CD4-positive, alpha-beta T cell treated with Interleukin-21 for 1 hour (primary cell): ENCODE measurements at places on chromosomes 2 and 18.

DNA sequence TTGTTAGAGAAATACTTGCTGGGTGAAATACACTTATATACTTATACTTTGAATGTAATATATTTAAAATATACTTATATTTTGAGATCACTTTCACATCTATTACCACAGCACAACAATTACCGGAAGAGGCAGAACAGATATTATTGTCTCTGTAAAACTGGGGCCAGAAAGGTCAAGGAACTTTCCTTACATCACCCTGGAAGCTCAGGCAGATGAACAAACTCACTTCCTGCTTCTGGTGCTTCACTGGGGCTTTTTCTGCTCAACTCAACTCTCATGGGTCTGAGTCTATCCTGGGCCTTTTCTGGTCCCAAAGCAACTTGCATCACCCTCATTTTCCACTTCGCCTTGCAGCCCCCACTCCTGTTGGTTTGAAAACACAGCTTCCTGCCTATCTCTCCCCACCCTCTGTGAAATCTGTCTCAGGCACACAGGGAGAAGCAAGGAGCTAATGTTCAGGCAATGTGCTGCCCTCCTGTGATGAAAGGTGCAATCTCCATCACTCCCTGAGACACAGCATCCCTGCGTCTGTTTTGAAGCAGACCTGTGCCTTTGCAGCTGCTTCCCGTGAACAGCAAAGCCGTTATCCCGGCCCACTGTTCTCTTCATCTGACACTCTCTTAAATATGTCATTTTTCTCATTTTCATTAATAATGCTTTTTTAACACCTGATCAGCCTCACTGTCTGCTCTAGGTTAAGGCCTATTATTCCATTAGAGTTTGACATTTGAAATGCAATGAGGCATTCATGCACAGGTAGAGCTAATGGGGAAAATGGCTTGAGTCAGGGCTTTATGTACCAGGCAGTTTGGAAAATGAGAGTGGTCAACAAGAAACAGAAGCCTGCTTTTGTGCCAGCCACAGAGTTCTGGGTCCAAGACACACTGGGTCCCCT lies 251.9 kb upstream of the CHAC2 start:
- DNase-seq: no peak

DNA sequence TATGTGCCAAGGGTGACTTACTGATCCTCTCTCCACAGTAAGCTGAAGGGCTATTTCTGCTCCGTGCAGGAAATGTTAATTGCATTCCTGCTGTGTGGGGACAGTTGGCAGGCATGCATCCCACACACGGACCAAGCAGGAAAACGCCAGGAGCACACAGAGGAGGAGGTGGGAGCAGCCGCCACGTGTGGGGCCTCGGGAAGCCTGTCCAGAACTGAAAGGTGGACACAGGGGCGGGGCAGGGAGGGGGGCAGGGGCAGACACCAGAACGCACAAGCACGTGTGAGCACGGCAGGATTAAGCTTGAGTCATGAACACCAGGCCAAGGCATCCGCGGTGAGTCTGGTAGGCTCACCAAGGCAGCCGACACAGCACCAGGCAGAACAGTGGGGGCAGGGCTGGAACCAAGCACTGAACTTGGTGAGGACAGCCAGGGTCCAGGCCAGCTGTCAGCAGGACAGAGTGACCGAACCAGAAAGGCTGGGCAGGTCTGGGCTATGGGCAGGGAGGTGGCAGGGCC lies 177.1 kb downstream of the EIPR1 start:
- DNase-seq: no peak

- DNase-seq: no peak
Measured at GRCh38 chr2:59691518-59692190, 861.8 kb downstream of the BCL11A start.

- no peak for DNase-seq
Measured at GRCh38 chr2:207695293-207695692, 16.1 kb upstream of the CCNYL1 start.

DNA sequence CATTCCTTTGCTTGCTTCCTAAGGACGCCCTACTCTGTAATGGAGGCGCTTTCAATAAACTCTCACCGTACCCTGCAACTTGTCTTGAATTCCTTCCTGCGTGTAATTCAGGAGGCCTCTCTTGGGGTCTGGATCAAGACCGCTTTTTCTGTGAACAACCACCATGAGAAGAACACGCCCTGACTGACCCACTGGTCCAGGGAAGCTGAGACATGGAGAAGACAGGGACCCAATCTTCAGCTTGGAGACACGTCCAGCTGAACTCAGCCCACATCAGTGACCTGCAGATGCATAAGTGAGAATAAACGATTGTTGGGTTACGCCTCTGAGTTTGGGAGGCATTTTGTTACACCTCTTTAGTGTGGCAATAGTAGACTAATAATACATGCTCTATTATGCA lies 7.8 kb upstream of the NARS1 start:
- no peak for DNase-seq

DNA sequence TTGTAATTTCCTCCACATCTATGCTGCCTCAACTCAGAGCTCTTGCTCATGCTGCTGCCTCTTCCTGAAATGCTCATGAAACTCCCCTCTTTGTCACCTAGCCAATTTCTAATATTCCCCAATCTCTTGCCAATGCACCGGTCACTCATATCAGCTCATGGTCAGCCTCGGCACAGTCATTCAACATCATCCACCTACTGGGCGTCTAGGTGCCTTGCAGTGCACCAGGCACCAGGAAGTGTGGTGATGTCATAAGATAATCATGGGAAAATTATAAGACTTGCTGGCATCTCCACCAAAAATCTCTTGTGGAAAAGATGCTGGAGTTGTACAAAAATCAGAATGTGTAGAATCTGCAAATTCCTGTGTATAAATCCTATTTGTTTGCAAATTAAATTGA lies 52.6 kb upstream of the RAB27B start:
- DNase-seq: no peak

DNA sequence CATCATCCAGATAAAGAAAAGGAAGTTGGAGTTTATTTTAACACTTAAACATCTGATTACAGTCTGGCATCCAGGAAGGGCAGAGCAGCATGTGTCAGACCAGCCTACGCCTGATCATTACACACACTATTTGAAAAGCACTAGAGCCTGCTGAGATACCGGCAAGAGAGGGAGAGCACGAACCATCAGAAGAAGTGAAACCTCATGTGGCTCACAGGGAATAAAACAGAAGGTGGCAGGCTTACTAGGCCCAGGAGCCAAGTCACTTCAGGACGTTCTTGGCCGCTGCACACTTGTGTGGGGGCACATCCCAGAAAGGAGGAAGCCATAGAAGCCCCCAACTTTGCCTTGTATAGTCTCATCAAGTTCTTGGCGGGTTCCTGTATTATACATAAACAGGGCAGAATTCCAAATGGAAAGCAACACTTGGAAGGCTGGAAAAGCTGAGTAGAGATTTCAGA lies 105.5 kb downstream of the UGGT1 start:
- DNase-seq: no peak

DNA sequence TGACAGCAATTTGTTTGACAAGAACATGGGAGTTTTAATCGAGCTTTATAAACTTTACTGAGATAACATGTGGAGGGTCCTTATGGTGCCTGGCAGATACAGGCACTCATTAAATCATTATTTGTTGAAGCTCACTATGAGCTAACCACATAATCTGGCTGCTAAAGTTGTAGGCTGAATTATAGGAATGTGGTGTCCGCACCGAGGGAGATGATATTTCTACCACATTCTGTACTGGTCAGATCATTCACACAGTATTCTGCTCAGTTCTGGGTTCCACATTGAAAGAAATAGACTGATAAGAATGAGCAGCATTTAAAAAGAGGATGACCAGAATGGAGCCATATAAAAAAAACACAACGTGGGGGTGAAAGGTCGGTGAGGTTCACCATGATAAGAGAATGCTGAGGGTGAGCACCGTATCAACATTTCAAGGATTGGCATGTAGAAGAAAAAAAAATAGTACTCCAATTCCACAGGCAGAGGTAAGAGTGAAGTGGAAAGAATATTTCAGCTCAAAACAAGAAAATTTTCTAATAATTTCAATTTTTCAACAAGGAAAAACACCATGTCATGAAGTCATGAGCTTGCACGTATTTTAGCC lies 54.4 kb downstream of the TMEFF2 start:
- DNase-seq: no peak

GRCh38 chr2:8368463-8368862 lies 313.4 kb upstream of the ID2 start:
- no peak for DNase-seq

- DNase-seq: no peak
Measured at GRCh38 chr2:172089005-172089504, 3.7 kb downstream of the DLX1 start.

DNA sequence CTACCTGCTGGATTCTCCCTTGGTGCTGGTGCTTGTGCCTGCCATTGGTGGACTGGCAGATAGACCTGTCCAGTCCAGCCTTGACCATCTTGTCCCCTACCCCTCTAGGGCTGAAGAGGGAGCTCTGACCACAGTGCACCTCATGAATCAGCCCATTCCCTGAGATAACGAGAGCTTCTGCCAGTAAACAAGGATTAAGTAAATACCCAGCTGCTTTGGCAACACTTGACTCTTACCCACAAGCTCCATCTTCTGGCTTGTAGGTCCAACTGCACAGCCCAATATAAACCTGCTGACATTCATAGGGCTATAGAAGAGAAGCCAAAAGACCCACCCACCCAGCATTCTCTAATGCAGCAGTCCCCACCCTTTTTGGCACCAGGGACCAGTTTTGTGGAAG lies 186.4 kb downstream of the PIK3C3 start:
- DNase-seq: no peak

GRCh38 chr2:45169339-45170190 lies 160.3 kb upstream of the SIX2 start:
- no peak for DNase-seq

DNA sequence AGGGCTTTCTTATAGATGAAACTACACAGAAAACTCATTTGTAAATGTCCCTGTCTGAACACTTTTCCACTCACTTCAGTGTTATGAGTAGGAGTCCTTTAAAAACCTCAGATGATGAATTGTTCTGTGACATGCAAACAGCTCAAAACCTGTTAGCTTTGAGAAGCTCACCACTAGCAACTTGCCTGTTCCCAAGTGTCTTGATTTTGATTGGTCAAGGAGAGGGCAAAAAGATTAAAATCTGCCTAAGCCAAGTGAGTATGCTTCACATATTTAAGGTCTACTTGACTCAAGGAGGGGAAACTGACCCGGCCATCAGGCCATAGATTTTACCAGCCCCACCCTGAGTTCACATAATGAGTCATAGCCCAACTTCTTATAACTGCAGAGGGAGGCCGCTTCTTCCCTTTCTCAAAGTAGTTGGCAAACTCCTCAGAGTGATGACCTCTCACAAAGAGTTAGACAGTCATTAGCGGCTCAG lies 45.2 kb upstream of the MEIS1 start:
- no peak for DNase-seq

DNA sequence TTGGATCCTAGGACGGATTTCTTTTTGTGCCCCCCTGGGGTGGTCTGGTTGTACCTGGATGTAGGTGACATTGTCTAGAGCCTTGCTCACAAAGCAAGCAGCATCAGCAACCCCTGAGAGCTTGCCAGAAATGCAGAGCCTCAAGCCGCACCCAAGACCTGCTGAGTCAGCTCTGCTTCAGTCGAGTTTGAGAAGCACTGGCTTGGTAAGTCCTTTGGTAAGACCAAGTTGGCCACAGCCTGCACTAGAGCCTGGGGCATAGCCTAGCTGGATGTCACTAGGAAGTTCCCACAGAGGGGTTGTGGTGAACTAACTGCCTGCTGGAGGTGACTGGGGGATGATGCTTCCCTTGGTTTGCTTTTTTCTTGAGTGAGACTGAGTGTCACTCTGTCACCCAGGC lies 6.2 kb downstream of the ABCG5 start:
- no peak for DNase-seq

DNA sequence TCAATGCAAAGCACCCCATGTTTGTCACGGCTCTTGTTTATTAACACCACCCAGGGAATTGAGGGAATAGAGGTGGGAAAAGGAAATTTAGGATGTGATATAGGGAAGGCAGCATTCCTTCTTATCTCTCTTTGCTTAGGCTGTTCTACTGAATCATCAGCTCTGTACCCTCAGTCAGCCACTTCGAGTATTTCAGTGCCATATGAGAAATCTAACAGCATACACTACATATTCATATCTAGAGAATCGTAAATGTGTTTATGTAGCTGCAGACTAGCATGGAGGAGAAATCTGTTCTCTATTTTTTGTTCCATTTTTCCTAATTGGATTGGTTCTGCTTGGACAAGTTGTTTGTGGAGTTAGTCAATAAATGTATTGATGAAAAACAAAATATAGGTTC lies 187.8 kb downstream of the CTNNA2 start:
- DNase-seq: no peak

DNA sequence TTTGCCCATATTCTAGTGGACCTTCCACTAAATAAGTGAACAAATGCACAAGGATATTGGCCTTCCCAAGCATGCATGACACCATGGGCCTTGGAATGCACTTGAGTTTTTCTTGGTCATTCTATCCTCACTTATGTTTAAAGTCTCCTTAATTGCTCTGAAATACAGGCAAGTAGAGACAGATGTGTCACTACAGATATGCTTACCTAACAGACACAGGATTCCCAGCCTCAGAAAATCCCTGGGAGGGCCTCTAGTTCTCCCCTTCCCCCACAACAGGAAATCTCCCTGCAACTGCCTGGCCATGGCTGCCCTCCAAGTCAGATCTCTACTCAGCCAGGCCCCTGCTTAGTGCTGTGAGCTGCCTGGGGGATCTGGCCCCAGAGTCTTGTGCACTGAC lies 445.2 kb downstream of the IRS1 start:
- no peak for DNase-seq

DNA sequence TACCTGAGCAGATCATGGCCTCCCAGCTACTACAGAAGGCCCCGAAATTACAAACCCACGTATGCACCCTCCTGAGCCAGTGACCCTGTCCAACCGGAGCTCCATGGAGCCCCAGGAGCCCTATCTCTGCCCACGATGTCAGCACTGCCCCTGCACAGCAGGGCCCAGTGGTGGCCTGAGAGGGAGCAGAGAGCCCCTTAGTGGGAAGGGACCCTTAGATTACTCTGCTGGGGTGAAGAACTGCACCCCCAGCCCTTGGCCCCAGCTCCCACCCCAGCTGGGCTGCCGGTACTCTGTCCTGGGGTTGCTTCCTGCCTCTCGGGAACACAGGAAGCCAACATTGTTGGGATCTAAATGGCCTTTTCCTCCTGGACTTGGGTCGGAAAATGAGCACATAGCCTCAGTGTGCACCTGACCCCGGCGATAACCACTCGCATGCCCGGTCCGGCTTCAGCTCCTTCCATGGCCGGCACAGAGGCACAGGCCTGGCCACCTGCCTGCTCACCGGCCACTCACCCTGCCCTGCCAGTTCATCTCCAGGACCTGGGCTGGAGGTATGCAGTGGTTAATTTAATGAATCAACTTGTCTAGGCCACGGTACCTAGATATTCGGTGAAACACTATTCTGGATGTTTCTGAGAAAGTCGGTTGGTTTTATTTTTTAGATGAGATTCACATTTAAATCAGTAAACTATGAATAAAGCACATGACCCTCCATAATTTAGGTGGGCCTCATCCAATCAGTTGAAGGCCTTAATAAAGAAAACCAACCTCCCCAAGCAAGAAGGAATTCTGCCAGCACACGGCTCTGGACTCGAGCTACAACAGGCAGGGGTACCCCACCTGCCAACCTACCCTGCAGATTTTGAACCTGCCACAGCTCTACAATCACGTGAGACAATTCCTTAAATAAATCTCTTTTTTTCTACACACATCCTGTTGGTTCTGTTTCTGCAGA lies 19.2 kb downstream of the TNS1 start:
- DNase-seq: no peak

- no peak for DNase-seq
Measured at GRCh38 chr2:170255137-170255536, 77.2 kb downstream of the MYO3B start.
